Fibroblast of skin of left biceps (primary cell): ENCODE measurements at places on chromosomes 3 and 15.

GRCh38 chr3:144312702-144313101 lies 341.1 kb downstream of the DIPK2A start:
- DNase-seq, result no peak

GRCh38 chr15:39232512-39232911 lies 348.4 kb upstream of the THBS1 start:
- peak; percentile 62 for DNase-seq

DNA sequence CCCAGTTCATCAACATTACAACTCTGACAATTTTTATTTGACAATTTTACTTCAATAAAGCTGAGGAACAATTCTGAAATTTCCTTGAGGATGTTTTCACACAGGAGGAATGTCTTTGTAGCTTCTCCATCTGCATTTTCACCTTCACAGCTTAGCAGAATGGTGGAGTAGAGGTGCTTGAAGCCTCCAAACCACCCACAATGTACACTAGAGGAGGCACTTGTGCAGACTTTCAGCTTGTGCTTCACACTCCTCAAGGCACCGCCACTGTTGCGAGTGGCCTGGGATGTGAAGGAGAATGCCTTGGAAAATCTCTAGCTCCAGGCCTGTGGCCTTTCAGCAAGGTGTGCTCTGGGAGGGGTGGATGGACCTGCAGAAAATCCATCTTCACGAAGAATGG lies 181.9 kb downstream of the EPHB1 start:
- DNase-seq, result no peak

DNA sequence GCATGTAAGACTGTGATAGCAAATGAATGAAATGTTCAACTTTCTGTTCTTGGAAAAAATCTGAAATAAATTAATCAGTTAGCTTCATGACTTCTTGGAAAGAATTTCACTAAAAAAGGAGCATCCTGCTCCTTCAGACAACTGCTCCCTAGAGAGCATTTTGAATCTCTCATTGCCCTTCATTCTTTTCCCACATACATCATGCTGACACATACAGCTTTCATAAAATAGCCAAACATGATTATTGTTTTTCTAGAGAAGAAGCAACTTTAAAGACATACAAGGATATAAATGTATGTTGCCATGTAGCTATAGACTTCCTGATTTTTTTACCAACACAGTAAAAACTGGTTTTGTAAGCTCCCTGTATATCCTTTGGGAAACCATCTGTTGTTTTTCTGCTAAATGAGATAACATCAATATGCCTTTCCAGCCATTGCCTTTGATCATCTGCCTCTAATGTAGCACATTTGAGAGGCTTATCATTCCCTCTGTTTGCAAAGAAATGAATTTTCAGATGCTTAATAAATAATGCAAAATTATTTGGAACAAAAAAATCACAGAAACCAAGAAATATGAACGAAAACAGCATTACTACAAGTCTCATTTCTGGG lies 248.2 kb upstream of the GPR149 start:
- DNase-seq, result no peak

DNA sequence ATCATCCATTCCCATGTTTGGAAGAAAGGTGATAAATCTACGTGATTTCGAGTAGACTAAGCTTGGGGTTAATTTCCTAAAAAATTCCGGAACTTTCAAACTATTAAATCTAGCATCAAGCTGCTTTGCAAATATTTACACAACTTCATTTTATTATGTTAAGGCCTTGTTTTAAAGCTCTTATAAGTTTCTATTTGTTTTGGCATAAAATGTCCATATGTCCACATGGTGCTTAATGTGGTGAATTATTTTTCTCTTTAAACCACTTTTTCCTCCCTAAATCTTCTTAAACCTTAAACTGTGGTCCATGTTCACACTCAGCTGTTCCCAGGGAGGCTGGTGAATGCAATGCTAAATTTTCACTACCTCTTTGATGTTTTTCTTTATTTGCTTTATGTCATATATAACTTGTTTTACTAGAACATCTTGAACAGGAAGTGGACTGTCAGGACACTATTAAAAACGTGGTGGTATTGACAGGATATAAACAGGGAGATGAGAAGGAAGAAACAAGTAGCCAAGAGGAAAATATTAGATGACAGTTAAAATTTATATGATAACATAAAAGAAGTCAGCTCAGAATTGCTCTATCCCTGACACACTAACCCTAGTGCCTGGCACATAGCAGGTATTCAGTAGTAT lies 72.5 kb upstream of the AGTR1 start:
- DNase-seq, result no peak

GRCh38 chr3:98977520-98977919 lies 76.0 kb upstream of the DCBLD2 start:
- DNase-seq, result no peak

- DNase-seq, result no peak
These were observed 44.0 kb downstream of the PLSCR2 start for GRCh38 chr3:146425341-146425740.

- DNase-seq, result no peak
These were observed 48.0 kb downstream of the ARHGAP31 start for GRCh38 chr3:119342176-119342575.

- no peak for DNase-seq
These were observed 1.3 kb upstream of the CBLB start for GRCh38 chr3:105869861-105870755.

GRCh38 chr3:80097674-80098073 lies 329.9 kb upstream of the ROBO1 start:
- DNase-seq, result no peak

DNA sequence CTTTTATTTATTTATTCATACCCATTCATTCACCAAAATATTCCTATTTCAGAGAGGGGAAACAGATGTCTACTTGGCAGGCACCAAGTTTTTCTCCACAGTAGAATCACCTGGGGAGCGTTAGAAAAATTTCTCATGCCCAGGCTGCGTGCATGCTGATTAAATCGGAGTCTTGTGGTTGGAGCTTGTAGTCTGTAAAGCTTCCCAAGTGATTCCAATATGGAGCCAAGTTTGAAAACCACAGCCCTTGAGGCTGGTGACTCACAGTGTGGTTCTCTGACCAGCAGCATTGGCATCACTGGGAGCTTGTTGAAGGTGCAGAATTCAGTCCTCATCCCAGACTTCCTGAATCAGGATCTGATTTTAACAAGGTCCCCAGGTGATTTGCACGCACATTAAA lies 49.7 kb downstream of the PDHB start:
- DNase-seq, result peak; percentile 98

DNA sequence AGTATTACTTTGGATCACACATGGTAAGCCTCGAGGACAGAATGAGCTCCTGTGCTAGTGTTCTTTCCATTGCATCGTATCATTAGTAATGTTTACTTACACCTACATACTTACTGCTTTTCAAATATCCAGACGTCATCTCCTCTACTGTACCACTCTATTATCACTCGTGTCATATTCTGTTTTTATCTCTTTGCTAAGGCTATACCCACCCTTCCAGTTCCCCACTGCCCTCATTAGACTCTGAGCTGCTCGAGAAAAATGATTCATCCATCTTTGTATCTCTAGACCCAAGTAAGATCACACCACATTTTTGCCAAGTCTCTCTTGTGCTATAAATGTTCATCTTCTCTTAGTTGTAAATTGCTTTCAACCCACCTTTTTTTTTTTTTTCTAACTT lies 245.7 kb downstream of the TIGIT start:
- DNase-seq, result no peak

- no peak for DNase-seq
These were observed 15.1 kb downstream of the CXCR6 start for GRCh38 chr3:45958321-45958791.

DNA sequence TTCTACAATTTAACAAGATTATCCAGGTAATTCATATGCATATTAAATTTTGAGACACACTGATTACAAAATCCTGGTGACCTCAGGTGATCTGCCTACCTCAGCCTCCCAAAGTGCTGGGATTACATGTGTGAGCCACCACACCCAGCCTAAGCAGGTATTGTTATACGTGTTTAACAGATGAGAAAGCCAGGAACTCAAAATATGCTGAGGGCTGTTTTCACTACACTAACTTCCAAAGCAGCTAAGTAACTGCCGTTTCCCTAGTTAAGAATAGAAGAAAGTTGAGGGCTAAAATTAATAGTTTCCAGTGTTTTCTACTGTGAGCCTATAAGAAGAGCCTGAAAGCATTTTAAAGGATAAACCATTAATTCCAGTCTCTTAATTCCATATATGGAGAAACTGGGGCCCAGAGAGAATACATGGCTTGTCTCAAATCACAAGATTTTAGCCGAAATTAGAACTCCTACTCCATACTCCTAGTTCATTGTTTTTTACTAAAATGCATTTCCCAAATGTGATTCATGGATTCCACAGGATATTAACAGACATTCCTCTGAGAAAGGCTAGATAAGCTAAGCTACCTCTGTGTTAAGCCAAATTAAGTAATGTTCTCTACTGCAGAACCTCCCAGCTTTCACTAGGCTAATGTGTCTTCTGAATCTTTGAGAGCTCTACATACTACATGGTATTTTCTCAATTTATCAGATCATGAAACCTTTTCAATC lies 17.0 kb upstream of the AVEN start:
- peak; percentile 81 for DNase-seq

GRCh38 chr3:141108039-141108438 lies 56.9 kb downstream of the SPSB4 start:
- no peak for DNase-seq

- DNase-seq, result no peak
These were observed 6.6 kb downstream of the VWA5B2 start for GRCh38 chr3:184236033-184236410.

DNA sequence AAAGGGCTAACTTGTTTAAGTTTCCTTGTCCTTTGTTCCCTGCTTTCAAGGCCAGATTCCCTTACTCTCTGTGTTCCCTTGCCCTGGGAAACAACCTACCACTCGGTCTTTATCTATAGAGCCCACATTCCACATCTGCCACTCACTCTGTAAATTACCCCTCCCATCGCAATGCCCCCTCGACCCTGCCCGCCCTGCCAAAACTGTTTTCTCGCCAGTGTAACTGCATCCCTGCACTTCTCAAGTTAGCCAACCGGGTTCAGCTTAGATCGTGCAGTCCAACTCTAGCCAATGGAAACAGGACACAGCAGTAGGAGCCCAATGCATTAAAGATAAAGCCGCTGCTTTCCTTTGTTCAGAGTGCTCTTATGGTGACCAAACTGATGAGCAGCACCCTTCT lies 263.6 kb downstream of the TBL1XR1 start:
- DNase-seq, result no peak

DNA sequence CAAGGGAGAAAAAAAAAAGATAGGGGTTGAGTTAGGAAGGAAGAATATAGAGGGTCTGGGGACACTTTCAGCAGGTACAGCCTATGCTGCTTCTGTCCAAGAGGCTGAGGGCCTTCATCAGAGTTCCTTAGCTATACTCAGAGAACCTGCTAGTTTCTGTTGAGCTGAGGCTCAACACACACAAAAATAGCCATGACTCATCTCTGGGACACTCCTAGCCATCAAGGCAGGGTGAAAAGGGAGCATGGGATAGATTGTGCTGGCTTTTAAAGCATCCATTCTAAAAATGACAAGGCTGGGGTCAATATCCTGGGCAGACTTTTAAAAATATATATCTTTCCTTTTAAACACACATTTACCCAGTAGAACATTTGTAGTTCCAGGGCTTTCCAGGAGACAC lies 2.8 kb upstream of the RTP2 start:
- no peak for DNase-seq
